ENCODE measurements at places on chromosomes 4 and X. TPM values are rescaled to one million over a fixed set of nuclear protein-coding genes. Genes with fewer than 3 reads are reported as not detected.

The NPY2R gene
- total RNA-seq: not detected

DNA sequence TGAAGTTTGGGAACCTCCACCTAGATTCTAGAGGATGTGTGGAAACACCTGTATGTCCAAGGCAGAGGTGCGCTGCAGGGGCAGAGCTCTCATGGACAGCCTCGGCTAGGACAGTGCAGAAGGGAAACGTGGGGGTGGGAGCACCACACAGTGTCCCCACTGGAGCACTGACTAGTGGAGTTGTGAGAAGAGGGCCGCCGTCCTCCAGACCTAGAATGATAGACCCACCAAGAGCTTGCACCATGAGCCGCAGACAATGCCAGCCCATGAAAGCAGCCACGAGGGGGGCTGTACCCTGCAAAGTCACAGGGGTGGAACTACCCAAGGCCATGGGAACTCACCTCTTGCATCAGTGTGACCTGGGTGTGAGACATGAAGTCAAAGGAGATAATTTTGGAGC, 274.5 kb upstream of the FMR1 start:
- no peak overlapping the region for H3K27ac ChIP-seq
- H3K4me3 ChIP-seq: no peak overlapping the region
- no peaks in the 10 kb centered on the region for H3K4me1 ChIP-seq
- DNase-seq: no peak
- no peaks in the 10 kb centered on the region for H3K36me3 ChIP-seq

GRCh38 chr4:5465956-5466355, 242.4 kb downstream of the EVC2 start:
- no peaks in the 10 kb centered on the region for H3K27me3 ChIP-seq
- no peaks in the 10 kb centered on the region for H3K36me3 ChIP-seq
- DNase-seq: no peak
- no peaks in the 10 kb centered on the region for H3K4me1 ChIP-seq

The ADGRG2 gene
- total RNA-seq: not detected

The RASGEF1B gene
- 106 TPM for total RNA-seq

GRCh38 chr4:138573246-138573645, 331.1 kb upstream of the SLC7A11 start:
- no peak overlapping the region for H3K27ac ChIP-seq
- no peaks in the 10 kb centered on the region for H3K27me3 ChIP-seq
- DNase-seq: no peak
- H3K4me3 ChIP-seq: no peak overlapping the region
- no peaks in the 10 kb centered on the region for H3K36me3 ChIP-seq

DNA sequence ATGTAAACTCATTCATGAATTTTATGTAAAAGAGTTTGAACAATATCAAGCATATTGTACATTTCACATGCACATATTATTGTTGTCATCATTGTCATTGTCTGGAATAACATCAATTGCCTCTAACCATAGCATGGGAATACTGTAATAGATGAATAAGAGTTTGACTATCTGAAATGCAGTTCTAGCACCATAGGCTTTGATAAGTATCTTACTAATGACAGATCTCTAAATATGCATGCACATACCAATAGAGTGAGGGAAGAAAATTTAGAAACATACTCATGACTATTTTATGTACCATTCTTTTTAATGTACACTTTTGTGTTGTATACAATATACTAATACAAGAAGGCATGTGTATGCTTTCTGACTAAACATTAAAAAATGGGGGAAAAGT, 161.6 kb upstream of the SPRY1 start:
- DNase-seq: no peak
- H3K4me1 ChIP-seq: no peaks in the 10 kb centered on the region
- H3K27ac ChIP-seq: no peak overlapping the region
- H3K4me3 ChIP-seq: no peak overlapping the region

- H3K27me3 ChIP-seq: no peaks in the 10 kb centered on the region
- H3K4me3 ChIP-seq: no peak overlapping the region
- H3K27ac ChIP-seq: peak overlapping the region; percentile 72
- peak; percentile 64 for DNase-seq
Observed at GRCh38 chrX:13074297-13075262, 30.2 kb upstream of the FAM9C start.

GRCh38 chr4:161540265-161540664, 623.5 kb downstream of the FSTL5 start:
- no peaks in the 10 kb centered on the region for H3K36me3 ChIP-seq
- DNase-seq: no peak
- no peaks in the 10 kb centered on the region for H3K27me3 ChIP-seq
- H3K27ac ChIP-seq: no peak overlapping the region
- H3K4me3 ChIP-seq: no peak overlapping the region
- H3K4me1 ChIP-seq: no peaks in the 10 kb centered on the region

GRCh38 chr4:43452948-43453347, 560.4 kb downstream of the GRXCR1 start:
- H3K4me1 ChIP-seq: no peaks in the 10 kb centered on the region
- no peak overlapping the region for H3K27ac ChIP-seq
- no peaks in the 10 kb centered on the region for H3K27me3 ChIP-seq
- no peaks in the 10 kb centered on the region for H3K36me3 ChIP-seq
- no peak overlapping the region for H3K4me3 ChIP-seq

DNA sequence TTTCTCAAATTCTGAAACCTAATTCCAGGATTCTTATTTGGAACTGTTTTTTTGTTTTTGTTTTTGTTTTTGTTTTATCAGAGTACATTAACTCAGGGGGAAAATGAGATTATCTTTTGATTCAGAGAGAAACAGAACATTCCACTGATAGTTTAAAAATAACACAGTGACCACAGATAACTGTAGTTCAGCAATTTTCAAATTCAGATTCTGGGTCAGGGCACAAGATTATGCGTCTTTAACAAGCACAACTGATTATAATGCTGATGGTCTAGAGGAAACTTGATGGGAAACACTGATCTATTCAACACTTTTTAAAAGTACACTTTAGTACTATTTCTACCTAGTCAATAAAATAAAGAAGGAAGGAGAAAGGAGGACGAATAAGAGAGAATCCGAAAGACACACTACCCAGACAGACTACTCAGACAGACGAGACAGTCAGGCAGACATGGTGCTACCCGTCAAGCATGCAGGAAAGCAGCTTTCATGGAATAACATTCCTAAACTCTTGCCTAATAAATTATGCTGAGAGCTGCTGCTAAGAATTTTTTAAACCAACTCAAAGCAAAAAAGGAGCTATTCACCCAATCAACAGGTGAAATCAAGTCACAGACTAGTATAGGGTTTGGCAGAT, 59.0 kb downstream of the APBB2 start:
- no peak overlapping the region for H3K27ac ChIP-seq
- H3K36me3 ChIP-seq: no peaks in the 10 kb centered on the region
- no peaks in the 10 kb centered on the region for H3K27me3 ChIP-seq

DNA sequence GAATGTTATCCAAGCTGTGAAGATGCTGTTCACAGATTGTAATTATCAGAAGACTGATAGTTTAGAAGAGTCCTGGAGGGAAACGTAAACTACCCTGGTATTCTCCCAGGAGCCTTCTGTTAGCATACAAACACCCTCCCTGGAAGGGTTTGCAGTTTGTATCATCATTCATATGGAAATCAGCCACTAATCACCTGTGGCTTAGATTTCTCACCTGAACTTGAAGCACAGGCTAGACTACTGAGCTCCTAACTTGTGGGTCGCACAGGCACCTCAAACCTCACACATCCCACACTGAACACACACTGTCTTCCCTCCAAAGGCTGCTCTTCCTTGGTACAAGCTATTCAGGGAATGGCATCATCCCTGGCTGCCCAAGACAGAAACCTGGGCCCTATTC, 30.7 kb downstream of the SHISA3 start:
- H3K27ac ChIP-seq: no peak overlapping the region
- no peak for DNase-seq
- no peak overlapping the region for H3K4me3 ChIP-seq

GRCh38 chr4:25702848-25703247, 47.2 kb downstream of the SLC34A2 start:
- H3K27ac ChIP-seq: no peak overlapping the region
- no peaks in the 10 kb centered on the region for H3K36me3 ChIP-seq
- no peak for DNase-seq
- H3K4me3 ChIP-seq: no peak overlapping the region
- no peaks in the 10 kb centered on the region for H3K27me3 ChIP-seq

The TAF7L gene
- total RNA-seq: not detected

The HAND2 gene
- not detected for total RNA-seq

The RBMXL3 gene
- not detected for total RNA-seq

GRCh38 chr4:108092288-108092687, 76.4 kb downstream of the LEF1 start:
- H3K27me3 ChIP-seq: no peaks in the 10 kb centered on the region
- H3K27ac ChIP-seq: no peak overlapping the region
- H3K36me3 ChIP-seq: no peaks in the 10 kb centered on the region
- H3K4me1 ChIP-seq: peaks cover 4% of the 10 kb centered on the region
- H3K4me3 ChIP-seq: no peak overlapping the region

The ACE2 gene
- total RNA-seq: not detected

- H3K27me3 ChIP-seq: no peaks in the 10 kb centered on the region
- no peak overlapping the region for H3K27ac ChIP-seq
- no peak for DNase-seq
- H3K4me3 ChIP-seq: no peak overlapping the region
Observed at GRCh38 chr4:69855822-69856221, 4.1 kb downstream of the SULT1E1 start.

The LONRF3 gene
- total RNA-seq: 13.4 TPM

The ARHGEF38 gene
- total RNA-seq: not detected

DNA sequence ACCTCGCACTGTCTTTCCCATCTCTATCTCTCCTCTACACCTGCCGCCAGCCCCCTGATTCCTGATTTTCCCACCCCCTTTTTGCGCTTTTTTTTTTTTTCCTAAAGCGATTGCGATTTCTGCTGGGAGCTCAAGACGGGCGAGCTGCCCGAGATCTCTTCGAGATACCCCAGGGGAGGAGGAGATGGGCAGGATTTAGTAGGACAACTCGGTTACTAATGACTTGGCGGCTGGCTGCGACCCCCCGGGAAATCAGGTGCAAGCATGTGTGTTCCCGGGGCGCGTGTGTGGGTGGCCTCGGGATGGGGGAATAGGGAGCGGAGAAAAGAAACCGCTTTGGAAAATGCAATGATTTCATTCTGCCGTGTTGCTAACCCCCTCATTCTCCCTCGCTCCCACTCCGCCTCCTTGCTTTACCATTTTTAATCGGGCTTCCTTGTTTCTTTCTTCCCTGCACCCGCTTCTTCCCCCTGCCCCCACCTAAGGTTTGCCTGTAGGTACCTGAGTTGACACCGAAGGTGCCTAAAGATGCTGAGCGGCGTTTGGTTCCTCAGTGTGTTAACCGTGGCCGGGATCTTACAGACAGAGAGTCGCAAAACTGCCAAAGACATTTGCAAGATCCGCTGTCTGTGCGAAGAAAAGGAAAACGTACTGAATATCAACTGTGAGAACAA, 4.4 kb downstream of the SLITRK2 start:
- no peak for DNase-seq
- no peak overlapping the region for H3K27ac ChIP-seq
- H3K27me3 ChIP-seq: no peaks in the 10 kb centered on the region
- no peaks in the 10 kb centered on the region for H3K4me1 ChIP-seq
- H3K4me3 ChIP-seq: no peak overlapping the region
- H3K36me3 ChIP-seq: no peaks in the 10 kb centered on the region

- H3K4me3 ChIP-seq: no peak overlapping the region
- no peaks in the 10 kb centered on the region for H3K36me3 ChIP-seq
- no peaks in the 10 kb centered on the region for H3K27me3 ChIP-seq
- no peaks in the 10 kb centered on the region for H3K4me1 ChIP-seq
- no peak for DNase-seq
Observed at GRCh38 chr4:138875891-138876608, 139.5 kb upstream of the NOCT start.

DNA sequence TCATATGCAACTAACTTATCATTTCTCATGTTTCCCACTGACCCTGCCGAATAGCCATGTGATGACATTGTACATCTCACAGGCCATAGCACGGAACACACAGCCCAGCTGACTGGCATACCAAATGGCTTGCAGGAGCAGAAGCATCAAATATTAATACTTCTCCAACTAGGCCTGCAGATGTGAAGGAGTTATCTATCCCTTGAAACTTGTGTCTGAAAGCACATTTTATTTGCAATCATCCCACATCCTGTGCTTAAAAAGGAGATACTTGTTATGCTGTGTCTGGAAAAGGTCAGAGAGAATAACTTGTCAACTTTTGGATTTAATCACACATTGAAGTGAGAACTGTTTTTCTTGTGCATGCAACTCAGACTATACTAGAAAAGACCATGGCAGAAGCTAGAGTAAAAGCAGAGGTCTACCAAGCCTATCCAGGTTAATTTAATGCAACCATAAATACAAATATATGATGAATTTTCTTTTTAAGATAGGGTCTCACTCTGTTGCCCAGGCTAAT, 100.4 kb downstream of the IRF2 start:
- H3K36me3 ChIP-seq: no peaks in the 10 kb centered on the region
- no peak for DNase-seq
- no peak overlapping the region for H3K27ac ChIP-seq
- H3K4me1 ChIP-seq: no peaks in the 10 kb centered on the region

DNA sequence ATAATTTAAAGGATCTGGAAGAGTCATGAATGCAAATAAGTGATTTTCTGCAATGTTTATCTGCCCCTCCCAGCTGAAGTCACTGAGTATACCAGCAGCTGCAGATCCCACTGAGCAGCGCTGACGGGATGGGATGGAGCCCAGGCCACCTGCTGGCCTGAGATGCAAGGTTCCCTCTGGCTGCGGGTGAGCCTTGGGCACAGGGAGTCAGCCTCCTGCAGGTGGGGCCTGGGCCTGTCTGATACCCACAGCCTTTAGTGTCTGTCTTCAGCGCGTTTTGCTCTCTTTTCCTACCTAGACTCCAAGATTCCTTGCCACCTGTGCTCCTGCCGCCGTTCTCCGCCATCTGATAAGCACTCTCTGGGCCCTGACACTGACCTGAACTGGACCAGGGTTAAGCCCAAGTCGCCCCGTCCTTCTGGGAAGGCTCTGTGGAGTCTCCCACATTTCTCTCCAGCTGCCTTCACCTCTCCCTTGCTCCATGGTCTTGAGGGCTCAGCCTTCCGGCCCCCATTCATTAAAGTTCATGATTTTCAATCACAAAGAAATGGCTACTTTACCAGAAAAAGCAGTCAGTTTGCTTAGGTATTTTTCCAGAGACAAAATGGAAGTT, 223.1 kb upstream of the FAT1 start:
- DNase-seq: no peak
- H3K4me1 ChIP-seq: no peaks in the 10 kb centered on the region
- H3K27me3 ChIP-seq: no peaks in the 10 kb centered on the region
- H3K27ac ChIP-seq: no peak overlapping the region
- H3K4me3 ChIP-seq: no peak overlapping the region

The IQCM gene
- not detected for total RNA-seq

DNA sequence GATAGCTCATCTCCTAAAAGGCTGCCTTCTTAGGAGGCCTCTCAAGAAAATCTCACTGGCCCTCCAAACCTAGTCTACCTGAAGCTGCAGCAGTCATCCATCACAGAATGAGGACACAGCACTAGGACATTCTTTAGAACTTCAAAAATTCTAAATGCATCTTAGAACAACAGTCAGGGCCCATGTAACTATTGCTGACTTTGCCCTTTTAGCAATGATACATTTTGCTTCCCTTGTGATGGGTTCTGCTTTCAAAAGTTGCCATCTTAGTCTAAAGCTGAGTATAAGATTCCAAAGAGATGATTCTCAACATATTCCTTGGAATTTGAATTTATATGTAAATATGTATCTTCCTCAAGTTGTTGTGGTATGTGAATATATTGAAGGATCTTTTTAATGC, 793.0 kb downstream of the RAB28 start:
- H3K27me3 ChIP-seq: no peaks in the 10 kb centered on the region
- H3K36me3 ChIP-seq: no peaks in the 10 kb centered on the region
- H3K4me3 ChIP-seq: no peak overlapping the region
- DNase-seq: no peak
- H3K4me1 ChIP-seq: no peaks in the 10 kb centered on the region

The GPRASP2 gene
- 0.70 TPM for total RNA-seq

GRCh38 chr4:159308566-159309340, 205.9 kb downstream of the RAPGEF2 start:
- DNase-seq: no peak
- no peaks in the 10 kb centered on the region for H3K36me3 ChIP-seq
- no peak overlapping the region for H3K27ac ChIP-seq
- H3K4me1 ChIP-seq: peaks cover 2% of the 10 kb centered on the region

All from natural killer cell (primary cell).